Activated CD4-positive, alpha-beta T cell treated with anti-CD3 and anti-CD28 coated beads for 48 hours (primary cell): ENCODE measurements at places on chromosomes 2 and 18.

DNA sequence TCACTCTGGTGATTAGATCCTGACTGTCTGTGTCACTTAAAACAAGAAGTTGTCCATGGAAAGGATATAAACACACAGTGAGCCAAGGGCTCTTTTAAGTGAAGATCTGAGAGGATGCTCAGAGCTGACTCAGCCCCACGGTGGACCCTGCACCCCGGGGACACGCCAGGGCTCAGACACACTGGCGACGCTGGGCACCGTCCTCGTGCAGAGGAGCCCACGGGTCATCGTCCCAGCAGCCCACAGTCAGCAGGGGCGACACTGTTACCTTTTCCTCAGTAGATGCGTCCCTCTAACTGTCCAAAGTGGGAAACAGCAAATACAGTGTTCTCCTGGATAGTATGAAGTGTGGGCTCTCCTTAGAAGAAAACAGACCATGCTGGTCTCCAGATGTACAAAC lies 225.6 kb downstream of the HDAC4 start:
- DNase-seq: no peak

DNA sequence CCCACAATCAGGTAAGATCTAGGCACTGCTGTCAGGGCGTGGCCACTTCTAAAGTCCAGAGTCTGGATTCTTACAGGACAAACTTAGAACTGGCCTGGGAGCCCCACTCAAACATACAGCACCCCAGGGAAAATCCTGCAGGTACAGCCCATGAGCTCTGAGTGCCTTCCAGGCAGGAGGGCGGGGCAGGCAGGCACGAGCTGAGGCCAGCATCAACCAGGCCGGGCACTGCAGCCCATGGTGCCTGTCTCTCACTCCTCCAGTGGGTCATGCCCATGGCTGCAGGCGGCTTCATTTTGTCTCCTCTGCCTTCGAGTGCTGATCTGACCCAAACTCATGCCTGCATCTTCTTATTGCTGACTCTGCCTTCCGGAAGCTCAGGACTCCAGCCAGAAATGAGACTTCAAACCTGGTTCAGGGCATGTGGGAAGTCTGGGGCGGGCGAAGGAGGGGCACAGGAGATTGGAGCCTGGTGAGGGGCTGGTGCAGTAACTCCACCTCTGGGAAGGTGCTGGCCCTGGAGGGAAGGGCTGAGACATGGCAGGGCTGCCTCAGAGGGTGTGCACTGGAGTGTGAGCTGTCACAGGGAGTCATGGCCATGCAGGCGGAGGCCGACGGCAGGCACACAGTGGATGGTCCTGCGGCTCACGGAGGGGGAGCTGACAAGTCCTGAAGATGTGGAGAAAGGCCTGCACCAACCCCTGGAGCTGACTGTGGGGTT lies 40.5 kb downstream of the HS6ST1 start:
- DNase-seq: no peak

GRCh38 chr2:189221811-189222467 lies 42.4 kb upstream of the COL5A2 start:
- DNase-seq: no peak

- DNase-seq: peak; percentile 66
Observed at GRCh38 chr2:54673501-54673998, 49.9 kb upstream of the EML6 start.
